ENCODE measurements at places on chromosomes 16 and 17.

DNA sequence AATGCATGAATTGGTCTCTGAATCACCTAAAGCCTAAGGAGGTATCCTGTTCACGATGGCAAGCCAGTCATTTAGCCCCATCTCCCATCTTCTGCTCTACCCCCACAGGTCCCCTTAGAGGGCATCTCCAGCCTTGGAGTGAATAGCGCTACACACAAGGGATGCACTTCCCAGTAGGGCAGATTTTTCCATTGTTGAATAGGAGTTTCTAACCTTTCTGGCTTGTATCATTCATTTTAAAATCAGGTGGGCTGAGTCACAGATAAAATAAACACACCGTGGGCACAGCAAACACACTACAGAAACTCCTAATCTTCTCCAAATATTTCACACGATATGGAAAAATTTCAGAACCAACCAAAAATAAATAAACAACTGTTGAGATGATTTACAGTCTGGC lies 201.2 kb upstream of the NOG start:
- no peak for DNase-seq

GRCh38 chr16:51120730-51121347 lies 30.2 kb downstream of the SALL1 start:
- no peak for DNase-seq

DNA sequence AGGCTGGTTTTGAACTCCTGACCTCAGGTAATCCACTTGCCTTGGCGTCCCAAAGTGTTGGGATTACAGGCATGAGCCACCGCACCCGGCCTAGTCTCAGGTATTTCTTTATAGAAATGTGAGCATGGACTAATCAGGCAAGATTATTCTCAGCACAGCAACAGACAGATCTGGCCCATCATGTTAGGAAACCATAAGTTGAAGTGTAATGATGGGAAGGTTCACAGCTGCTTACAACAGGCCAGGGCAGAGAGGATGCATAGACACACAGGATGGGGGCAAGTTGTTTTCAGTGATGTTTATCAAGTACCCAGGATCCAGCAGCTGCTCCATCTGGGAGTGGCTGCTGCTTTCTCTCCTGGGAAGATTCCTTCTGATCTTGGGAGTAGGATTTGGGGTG lies 16.6 kb upstream of the NOS2 start:
- no peak for DNase-seq

- DNase-seq: no peak
Measured at GRCh38 chr17:28612531-28612930, 1.5 kb downstream of the RSKR start.

GRCh38 chr17:68514831-68515635 lies 2.8 kb downstream of the PRKAR1A start:
- DNase-seq: no peak

DNA sequence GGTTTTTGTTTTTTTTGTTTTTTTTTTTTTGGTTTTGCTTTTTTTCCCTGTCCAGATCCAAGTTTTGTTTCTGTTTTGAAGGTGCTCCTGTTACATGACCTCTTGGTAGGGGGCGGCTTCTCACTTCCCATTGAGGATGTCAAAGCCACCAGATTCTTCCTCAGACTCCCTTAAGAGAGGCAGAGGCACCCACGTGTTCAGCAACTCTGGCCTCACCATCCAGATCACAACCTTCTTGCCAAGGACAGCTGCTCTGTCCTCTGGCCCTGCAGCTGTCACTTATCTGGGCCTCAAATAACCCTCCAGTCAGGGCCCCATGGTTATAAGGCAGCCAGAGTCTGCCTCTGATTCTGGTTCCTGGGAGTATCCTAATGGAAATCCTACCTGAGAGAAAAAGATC lies 208.5 kb downstream of the STX8 start:
- DNase-seq: no peak

DNA sequence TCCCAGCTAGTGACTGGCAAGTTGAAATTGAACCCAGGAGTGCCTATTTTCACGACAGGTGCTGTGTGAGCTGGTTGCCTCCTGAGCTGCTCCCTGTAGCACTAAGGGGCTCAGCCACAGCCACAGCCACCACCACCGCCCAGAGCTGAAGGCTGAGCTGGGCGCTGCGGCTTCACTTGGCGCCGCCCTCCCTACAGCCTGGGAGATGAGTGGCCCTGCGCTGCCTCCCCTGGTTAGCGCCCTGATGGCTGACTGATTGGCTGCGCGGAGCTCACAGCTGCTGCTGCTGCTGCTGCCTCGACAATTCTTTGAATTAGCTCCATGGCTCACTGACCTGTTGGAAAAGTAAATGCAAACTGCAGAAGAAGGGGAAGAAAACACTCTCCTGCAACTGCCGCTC lies 91.8 kb upstream of the TMEM132E start:
- no peak for DNase-seq

DNA sequence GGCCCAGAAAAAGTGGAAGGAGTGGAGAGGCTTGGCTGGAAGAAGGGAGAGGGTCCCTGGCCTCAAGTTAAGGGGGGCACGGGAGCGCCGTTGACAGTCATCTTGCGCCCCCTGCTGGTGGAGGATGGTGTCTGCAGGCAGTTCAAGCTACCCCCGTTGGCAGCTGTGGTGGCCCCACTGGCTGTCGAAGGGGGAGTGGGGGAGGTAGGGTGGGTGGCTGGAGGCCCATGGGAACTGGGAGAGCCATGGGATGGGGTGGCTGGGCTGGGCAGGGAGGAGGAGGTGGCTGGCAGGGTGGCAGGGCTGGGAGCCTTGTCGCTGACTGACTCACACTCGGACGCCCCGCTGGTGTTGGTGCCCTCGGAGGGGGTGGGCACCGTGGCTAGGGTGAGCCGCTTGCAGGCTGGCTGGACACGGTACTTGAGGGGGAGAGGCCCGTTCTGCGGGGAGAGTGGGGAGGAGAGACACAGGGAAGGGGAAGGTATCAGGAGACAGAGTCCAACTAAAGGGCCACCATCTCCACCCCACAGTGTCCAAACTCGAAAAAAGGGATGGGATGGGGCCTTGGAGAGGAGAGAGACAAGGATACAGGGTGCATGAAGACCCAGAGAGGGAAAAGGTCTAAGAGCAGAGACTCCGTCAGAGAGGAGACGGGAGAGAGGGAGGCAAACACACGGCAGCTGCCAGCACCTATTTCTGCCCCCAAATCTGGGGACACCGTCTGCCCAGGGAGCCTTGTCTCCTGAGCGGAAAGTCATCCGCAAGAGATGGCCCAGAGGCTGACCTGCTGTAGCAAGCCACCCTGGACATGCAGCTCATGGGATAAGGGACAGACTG lies 5.2 kb downstream of the CISD3 start:
- peak; percentile 67 for DNase-seq

DNA sequence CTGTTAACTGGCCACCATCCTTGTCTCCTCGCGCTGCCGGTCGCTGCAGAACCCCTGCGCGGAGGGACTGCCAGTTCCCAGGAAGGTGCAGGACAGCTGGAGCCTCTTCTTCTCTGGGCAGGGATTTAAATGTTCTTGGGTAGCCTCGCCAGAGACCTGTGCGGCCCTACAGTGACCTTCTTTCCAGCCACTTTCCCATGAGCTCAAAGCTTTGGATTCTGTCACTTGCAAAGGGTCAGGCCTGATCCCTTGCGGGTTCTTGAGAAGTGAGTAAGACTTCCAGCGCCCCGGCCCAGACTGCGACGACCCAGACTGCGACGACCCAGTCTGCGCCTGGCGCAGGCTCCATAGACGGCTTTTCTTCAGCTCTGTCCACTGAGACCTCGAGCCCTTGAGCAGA lies 1.4 kb upstream of the SLFN5 start:
- peak; percentile 47 for DNase-seq

DNA sequence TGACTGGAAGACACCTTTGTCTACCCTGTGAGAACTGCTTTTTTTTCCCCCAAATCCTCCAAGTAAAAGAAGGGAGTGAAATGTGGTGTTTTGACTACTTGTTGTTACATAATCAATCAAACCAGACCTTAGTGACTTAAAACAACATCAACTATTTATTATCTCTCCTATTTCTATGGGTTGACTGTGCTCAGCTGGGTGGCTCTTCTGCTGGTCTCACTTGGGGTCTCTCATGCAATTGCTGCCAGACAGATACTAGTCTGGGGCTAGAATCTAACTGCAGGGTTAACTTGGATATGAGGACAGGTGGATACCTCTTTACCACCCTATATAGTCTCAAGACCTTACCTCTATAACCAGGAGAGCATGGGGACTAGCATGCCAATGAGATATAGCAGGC lies 141.3 kb downstream of the SALL1 start:
- no peak for DNase-seq

DNA sequence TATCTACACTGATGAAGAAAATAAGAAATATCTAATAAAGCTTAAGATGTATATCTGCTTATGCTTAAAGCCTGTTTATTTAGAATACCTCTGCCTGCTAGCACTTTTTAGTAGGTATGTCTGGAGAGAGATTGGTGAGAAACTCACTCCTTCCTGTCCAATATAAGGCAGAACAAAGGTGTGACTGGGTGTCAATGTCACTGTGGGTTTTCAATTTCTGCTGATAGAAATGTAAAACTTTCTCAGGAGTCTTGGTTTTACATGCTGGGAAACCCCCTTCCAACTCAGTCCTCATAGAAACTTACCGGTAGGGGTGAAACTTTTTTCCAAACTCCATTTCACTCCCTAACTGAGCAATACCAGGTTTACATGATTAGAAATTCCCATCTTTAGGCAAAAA lies 17.8 kb upstream of the MPHOSPH6 start:
- peak; percentile 18 for DNase-seq

- no peak for DNase-seq
Measured at GRCh38 chr17:41594363-41594915, 7.7 kb upstream of the KRT14 start.

DNA sequence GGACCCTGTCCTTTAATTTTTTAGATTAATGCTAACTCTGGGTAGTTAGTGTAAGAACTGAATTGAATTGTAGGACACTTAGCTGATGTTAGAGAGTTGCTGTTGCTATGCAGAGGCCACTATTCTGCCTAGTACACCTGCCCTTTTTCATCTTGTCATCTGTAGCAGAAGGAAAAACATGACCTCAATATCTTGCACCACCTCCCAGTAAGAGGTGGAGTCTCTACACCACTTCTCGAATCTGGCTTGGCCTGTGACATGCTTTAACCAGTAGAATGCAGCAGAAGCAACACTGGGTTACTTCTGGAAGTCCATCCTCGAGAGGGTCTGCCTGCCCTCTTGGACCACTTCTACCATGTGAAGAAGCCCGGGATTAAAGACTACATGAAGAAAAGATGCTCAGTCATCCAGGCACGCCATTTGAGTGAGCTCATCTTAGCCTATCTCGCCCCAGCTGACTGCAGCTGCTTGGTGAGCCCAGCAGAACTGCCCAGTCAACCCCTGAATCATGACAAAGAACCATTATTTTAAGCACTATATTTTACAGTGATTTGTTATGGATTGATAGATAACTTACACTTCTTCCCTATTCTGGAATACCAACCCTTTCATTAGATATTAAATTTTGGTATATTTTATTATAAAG lies 153.5 kb downstream of the MYO1D start:
- DNase-seq: no peak

DNA sequence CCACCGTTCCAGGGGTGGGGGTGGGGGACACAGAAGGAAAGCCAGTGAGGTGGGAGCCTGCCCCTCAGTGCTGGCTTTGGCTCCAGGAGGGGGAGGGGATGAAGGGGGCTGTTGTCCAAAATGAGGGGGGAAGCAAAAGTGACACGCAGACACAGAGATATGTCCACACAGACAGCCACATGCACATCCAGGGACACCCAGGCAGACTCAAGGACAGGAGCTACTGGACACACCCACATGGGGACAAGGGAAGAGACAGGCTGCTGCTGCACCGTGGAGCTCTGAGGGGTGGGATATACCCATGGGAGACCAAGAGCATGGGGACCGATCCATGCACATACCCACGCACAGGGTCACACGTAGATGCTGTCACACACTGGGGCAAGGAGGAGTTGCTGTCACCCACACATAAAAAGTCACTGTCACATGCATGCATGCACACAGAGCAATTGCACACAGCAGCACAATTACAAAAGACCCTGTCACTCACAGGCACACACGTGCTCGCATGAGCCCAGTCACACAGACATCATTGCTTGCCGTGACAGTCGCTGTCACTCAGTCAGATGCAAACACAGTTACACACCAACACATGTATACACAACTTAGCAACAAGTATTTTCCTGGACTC lies 1.3 kb downstream of the THRA start:
- DNase-seq: no peak

DNA sequence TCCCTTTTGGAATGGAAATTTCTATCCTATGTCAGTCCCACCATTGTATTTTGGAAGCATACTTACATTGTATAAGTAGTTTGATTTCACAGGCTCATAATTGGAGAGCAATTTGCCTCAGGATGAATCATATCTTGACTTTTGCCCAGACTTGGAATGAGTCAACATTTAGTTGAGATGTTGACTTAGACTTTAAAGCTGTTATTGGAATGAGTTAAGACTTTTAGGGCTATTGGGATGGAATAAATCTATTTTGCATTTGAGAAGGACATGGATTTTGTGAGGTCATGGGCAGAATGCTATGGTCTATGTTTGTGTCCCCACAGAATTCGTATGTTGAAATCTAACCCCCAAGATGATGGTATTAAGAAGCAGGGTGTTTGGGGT lies 12.2 kb upstream of the ZNF594 start:
- DNase-seq: no peak

- DNase-seq: no peak
Measured at GRCh38 chr16:85002608-85003007, 8.7 kb downstream of the ZDHHC7 start.

GRCh38 chr16:80680839-80681238 lies 123.6 kb downstream of the CDYL2 start:
- DNase-seq: no peak

DNA sequence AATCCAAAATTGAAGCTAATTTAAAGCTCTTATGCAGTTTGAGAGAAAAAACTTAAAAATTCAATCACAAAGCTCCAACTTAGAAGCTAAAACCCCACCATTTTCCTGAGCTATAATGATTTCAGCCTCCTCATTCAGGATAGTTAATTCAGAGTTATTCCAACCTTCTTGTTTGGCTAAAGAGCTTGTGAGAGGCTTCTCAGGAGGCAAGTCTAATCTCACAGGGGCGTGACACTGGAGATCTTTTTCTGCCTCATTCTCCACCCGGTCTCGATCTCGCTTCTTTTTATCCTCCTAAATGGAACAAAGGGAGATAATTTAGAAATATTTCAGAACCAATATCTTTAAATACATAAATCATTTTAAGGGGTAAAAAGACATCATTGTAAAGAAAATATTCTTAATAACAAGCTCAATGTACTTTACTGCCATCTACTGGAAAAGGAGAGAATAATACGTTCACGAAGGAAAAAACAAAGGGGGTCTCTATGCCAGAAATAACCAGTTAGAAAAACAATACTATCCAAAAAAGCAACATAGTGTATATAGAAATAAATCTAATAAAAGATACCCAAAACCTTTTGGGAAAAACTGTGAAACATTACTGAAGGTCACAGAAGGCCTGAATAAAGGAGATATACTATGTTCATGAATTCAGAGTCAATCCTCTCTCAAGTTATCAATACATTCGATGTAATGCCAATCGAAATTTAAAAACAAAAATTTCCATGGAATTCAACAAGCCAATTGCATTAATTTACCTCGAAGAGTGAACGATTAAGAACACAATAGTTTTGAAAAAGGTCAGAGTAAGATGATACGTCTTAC lies 13.9 kb downstream of the BRD7 start:
- no peak for DNase-seq

All from stimulated activated naive CD8-positive, alpha-beta T cell treated with anti-CD3 and anti-CD28 coated beads, Interleukin-15, amount 100 ng/mL, for 72 hours (primary cell).